ENCODE measurements at places on chromosomes 6 and 20.

DNA sequence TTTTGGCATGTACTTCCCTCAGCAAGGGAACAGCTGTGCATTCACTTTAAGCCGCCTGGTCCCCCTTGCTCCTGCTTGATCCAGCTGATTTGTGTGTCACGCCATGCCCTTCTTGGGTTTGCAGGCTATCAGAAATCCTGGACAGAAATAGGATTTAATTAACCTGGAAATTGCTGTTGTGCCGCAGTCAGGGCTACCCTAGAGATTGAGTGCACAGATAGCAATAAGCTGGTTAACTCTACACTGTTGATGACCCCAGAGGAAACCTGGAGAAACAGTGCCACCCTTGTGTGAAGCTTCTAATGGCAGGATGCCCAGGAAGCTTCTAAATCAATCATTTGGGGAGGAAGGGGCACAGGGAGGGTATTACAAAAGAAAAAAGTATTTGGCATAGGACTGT lies 199.0 kb downstream of the JARID2 start:
- peak; percentile 33 for DNase-seq

- no peak for DNase-seq
Observed at GRCh38 chr6:156461647-156462046, 315.5 kb upstream of the ARID1B start.

- DNase-seq, result no peak
Observed at GRCh38 chr6:3751077-3751729, at the start of gene PXDC1. PXDC1 (minus strand) TSS chr6:3751713; CDS start chr6:3751531, 182 bp downstream.

DNA sequence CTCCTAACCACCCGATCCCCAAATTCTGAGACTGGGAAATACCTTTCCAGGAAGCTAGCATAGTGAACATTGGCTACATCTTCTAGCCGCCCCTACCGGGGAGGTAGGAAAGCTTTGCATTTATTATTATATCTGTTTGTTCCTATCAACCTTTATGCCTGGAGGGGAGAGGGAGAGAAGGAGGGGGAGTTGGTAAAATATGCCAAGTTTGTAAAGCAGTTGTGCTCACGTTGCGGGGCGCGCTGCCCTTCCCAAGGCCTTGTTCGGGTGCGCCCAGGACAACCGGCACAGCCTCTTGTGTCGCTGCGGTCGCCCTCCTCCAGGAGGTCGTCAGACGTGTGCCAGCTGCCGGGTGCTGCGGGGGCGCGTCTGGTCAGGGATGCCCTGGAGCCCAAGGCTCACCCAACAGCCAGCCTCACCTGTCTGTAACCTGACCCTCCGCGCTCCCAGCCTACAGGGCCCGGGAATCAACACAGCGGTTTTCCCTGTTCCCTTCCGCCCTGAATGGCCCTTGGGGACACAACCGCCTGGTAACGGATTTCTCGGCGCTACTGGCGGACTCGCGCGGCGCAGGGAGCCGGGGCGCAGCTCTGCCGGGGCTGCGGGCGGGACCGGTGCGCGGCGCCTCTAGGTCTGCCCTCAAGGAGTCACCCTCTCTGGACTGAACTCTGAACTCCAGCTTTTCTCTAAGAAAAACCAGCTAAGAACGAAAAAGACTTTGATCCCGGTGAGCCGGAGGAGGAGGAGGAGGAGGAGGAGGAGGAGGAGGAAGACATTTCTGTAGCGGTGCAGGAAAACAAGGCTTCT lies 1.1 kb upstream of the OVOL2 start:
- DNase-seq, result peak; percentile 25

DNA sequence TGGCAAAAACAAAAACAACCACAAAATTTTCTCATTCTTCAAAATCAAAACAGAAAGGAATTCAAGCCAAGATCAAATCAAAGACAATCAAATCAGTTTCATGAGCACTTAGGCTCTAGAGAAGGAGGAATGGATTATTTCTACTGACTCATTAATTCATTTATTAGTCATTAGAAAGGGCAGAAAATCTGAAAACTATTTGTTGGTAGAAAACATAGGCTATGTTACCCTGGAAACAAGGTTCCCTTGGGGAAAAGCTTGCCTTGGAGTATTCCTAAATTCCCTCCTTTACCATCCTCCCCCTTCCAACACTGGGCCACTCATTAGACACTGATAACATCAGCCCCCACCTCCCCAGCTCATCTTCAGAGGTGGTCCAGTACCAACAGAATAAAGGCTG lies 17.5 kb downstream of the KIF16B start:
- DNase-seq, result no peak

DNA sequence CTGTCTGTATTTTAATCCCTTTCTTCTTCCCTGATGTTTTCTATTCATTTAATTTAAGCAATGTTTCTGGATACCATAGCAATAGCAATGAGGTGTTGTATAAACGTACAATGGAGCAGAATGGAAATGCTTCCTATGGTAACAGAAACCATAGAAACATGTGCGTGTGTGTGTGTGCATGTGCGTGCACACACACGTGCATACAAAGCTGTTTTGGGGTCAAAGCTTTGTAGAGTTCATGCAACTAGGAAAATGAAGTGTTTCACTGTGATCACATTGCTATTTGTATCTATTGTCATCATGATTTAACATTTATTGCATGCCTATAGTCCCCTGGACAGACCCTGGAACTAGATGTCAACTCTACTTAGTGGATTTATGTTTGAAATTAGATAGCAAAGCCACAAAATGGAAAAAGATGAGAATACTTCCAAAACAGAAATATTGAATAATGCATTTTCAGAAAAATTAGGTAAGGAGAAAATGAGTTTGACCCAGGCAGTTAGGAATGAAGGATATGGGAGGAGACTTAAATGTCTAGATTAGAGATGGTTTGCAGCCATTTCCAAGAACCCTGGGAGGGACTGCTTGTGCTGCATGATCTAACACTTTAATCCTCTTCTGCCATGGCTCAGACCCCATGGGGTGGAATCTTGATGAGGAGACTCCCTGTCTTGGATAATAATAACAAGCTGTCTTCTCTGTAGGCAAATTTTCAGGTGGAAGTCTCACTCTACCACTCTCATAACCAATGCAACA lies 124.4 kb downstream of the TRMT11 start:
- DNase-seq, result no peak

- no peak for DNase-seq
Observed at GRCh38 chr20:43404878-43405277, 52.8 kb upstream of the SRSF6 start.

- no peak for DNase-seq
Observed at GRCh38 chr6:63389191-63389844, 69.5 kb upstream of the LGSN start.

DNA sequence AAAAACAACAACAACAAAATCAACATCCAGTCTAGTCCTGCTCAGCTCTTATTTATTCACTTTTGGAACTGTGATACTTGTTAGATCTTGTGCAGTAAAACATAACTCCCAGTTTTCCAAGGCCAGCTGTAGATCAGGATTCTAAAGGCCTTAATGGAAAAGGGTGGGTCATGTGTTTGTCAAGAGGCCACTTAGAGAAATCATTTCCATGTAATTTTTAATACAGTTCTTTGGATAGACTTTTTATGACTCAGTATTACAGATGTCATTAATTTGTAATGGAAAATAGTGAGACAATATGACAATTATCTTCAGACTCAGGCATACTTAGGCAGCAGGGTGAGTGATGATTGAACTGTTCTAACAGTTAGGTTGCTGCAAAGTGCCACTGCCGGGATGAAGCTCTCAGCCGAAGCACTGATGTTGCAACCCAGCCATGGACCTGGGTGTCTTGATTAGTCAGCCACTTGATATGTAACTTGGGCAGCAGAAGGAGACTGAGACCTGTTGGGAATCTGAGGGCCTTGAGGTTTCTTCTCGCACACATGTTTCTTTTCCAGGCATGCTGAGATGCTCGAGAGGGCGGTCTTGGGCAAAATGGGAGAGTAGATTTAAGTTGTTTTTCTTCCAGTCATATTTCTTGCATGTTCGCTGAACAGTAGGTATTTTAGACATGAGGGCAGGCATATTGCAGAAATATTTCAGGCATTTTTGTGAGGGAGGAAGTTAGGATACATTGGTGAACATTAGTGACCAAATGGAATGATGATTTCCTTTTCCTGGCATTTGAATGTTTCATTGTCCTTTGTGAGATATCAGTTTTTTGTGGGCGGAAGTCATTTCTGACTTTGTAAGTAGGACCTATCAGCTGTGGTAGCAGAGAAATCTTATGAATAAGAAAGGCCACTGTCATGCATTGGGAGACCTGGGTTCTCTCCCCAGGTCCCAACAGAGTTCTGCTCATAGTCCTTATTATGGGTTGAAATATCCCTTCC lies 52.3 kb downstream of the SLX4IP start:
- DNase-seq, result no peak

DNA sequence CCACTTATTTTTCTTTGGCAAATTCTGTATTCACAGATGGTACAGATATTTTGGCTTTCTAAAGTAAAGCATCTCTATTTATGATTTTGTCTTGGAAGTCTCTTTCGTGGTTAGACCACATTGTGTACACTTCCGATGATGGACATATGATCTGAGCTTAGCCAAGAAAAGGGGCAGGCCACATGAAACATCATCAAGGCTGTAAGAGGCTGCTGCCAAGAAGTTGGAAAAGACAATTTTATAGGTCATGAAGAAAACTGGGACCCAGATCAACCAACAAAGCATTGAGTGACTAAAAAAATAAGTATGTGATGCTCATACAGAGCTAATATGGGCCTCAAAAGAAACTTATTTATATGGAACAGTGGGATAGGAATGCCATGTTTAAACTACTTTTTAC lies 266.4 kb downstream of the HAO1 start:
- no peak for DNase-seq

- no peak for DNase-seq
Observed at GRCh38 chr20:1255675-1256074, 10.4 kb upstream of the SNPH start.

DNA sequence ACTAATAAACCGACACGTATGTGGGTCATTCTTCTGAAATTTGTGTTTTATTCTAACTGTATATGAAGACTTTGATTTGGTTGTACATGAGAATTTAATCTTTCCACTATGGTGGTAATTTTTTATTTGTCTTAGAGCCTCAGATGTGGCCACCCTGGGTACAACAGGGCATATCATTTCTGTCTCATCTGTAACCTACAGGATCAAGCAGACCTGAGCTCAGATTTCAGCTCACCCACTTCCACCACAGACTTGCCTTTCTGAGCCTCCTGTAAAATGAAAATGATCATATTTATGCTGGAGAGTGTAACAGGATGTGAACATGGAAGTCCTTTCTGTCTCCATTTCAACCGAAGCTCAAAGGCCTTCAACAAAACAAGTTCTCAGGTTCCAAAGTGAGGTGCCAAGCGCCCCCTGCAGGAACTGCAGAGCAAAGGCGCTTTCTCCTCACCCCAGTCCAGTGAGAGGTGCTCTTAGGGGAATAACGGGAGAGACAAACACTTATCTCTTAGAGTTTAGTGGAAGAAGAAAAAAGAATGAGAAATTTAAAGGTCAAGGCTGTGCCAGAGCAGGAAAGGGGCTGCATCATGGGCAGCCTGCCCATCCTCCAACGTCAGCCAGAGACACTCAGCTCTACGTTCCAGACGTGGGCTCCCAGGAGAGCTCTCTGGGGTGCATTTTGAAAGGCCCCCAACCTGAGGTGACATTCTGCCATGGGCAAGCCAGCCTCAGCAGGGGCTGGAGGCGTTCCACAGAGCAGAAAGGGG lies 23.0 kb upstream of the CD24 start:
- DNase-seq, result peak; percentile 42

DNA sequence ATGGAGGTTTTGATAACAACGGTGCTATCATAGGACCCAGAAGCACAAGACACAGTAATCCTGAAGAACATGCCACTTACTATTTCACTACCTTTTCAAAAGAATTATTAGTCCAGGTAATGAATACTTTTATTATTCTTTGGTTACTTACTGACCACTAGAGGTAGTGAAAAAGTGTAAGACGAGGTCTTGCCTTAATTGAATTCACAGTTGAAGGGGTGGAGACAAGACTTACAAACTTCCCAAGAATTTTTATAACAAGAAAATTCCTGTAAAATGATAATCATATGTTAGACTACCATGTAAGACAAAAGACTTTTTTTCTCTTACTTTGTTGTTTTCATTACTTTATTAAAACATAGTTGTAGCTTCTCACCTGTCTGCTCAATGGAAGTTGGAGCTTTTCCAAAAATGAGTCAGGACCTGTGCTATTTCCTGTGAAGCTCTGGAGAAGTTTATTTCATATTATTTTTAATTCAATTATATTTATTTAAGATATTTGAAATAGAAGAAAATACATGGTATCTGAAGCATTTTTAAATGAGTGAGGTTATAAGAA lies 52.4 kb downstream of the DOP1A start:
- DNase-seq, result no peak

- no peak for DNase-seq
Observed at GRCh38 chr6:142296975-142297604, 4.7 kb upstream of the ADGRG6 start.

GRCh38 chr6:143128681-143129015 lies 68.0 kb downstream of the AIG1 start:
- DNase-seq, result no peak

DNA sequence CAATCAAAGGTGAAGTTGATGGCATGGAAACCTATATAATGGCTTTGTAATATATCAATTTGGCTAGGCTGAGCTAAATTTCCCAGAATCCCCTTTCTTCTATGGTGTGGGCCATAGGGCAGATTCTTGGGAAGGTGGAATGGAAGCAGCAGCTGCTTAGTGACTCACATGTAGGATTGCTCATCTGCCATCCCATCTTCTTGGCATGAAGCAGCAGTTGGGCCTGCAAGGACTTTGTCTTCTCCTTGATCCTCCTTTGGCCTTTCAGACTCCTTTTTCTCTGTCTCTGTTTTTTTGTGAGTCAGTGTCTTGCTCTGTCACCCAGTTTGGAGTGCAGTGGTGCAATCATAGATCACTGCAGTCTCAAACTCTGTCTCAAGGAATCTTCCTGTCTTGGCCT lies 52.6 kb upstream of the CEP162 start:
- no peak for DNase-seq

DNA sequence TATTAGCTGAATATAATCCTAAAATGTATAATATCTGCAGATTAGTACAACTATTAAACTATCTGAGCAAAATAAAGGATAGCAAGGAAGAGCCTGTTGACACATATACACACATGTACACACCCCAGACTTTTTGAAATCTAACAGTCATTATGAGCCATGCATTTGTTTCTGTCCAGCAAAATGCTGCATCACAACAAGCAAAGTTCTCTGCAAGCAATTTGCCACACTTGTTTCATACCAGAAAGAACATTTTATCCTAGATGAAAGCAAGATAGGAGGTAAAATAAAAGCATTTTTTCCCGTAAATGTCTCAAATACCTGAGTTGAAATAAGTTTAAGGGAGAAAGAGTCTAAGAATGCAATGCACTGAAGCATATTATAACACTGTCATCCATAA lies 145.2 kb downstream of the COL21A1 start:
- DNase-seq, result no peak

All from right hindlimb (tissue), 1 donor.